Memory B cell (primary cell): ENCODE measurements at places on chromosomes 6 and 20.

- DNase-seq = peak; percentile 81
- no peaks in the 10 kb centered on the region for H3K27me3 ChIP-seq
- H3K4me3 ChIP-seq = peak within 1 kb of the TSS; percentile 97
Measured at GRCh38 chr6:20534295-20535262, at the start of gene CDKAL1. Gene CDKAL1 (plus strand): TSS chr6:20534457. CDS start chr6:20546351, 11,894 bp downstream.

GRCh38 chr6:98107801-98108200 is 726.6 kb upstream of the POU3F2 start:
- H3K4me1 ChIP-seq = no peaks in the 10 kb centered on the region
- DNase-seq = no peak
- no peak overlapping the region for H3K4me3 ChIP-seq
- no peaks in the 10 kb centered on the region for H3K27me3 ChIP-seq
- H3K36me3 ChIP-seq = no peaks in the 10 kb centered on the region

DNA sequence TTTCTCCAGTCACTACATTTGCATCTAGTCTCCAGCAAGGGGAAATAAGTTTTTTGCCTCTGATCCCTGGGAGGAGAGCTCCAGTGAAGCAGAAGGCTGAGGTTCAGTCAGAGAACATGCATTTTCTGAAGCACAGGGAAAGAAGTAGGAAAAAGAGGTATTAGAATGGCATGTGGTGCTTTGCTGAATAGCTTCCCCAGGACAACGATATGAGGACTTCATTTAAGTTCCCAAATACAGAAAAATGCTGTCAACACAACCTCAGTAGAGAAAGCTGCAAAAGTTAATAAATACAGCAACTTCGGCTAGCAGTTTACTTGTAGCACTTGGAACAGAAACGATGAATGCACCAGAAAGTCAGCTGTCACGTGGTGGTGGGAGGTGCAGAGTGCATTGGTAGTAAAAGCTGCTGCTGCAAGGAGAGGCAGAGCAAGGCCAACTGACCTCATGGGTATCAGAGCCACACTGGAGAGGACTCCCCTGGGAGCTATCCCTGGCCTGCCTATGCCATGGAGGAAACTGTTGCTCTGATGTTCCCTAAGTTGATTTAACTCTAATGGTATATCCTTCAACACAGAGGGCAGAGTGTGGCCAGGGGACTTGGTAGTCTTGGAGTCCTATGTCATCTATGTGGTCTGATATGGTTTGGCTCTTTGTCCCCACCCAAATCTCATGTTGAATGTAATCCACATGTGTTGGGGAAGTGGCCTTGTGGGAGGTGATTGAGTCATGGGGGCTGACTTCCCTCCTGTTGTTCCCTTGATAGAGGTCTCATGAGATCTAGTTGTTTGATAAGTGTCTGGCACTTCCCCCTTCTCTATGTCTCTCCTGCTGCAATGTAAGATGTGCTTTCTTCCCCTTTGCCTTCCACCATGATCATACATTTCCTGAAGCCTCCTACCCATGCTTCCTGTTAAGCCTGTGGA is 85.9 kb downstream of the ADTRP start:
- H3K27ac ChIP-seq = no peak overlapping the region
- H3K27me3 ChIP-seq = peaks cover 6% of the 10 kb centered on the region
- DNase-seq = no peak
- H3K4me3 ChIP-seq = peak overlapping the region; percentile 41
- H3K4me1 ChIP-seq = peaks cover 9% of the 10 kb centered on the region

DNA sequence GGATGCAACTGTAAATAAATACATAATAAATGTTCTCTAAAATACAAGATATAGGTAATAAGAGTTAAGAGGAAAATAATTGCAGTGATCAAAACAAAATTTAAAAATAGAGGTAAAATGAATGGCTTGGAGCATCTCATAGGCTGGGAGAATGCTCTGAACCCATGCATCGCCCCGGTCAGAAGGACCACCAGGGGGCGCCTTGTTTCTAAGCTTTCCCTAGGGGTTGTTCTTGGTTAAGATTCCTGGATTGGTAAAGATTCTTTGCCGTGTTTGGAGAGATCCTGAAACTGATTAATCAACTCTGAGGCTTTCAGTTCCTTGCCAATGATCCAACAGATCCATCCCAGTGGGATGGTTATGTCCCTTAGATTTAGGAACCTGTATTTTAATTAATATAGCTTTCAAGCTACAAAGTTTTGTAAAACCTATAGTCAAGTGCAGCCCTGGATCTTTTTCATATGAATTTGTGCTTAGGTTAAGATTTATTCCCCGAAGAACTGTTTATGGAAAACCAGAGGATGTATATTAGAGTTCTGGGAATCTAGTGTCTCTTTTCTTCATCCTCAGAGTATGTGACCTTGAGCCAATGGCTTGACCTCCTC is 45.3 kb upstream of the PRELID3B start:
- no peaks in the 10 kb centered on the region for H3K36me3 ChIP-seq
- H3K4me1 ChIP-seq = no peaks in the 10 kb centered on the region
- no peak overlapping the region for H3K4me3 ChIP-seq
- H3K27me3 ChIP-seq = peaks cover 9% of the 10 kb centered on the region
- DNase-seq = peak; percentile 83

GRCh38 chr6:24822696-24823095 is 24.0 kb upstream of the ARMH2 start:
- H3K36me3 ChIP-seq = peaks cover 37% of the 10 kb centered on the region
- no peaks in the 10 kb centered on the region for H3K27me3 ChIP-seq
- H3K4me3 ChIP-seq = no peak overlapping the region

GRCh38 chr20:57388953-57389694 is 2.1 kb upstream of the RBM38 start:
- no peaks in the 10 kb centered on the region for H3K27me3 ChIP-seq
- peaks cover 24% of the 10 kb centered on the region for H3K4me1 ChIP-seq
- H3K27ac ChIP-seq = peak overlapping the region; percentile 99
- DNase-seq = no peak
- H3K36me3 ChIP-seq = peaks cover 15% of the 10 kb centered on the region

DNA sequence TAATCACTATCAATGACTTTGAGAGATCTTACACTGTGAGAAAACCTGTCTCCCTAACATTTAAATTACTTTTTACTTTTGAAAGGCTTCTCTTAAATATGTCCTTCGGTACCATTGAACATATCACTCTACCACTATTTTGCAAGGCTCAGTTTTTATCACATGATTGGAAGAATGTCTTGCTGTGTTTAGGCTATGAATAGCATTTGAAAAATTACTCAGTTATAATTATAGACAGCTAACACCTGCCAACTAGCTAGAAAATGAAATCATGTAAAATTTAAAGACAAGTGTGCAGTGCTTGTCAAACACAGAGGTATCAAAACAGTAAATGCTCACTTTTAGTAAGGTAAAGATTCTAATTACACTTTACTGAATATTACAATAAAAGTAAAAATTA is 11.0 kb downstream of the SESN1 start:
- DNase-seq = no peak
- no peak overlapping the region for H3K4me3 ChIP-seq
- peaks cover 2% of the 10 kb centered on the region for H3K4me1 ChIP-seq
- H3K27ac ChIP-seq = no peak overlapping the region
- H3K36me3 ChIP-seq = no peaks in the 10 kb centered on the region
- no peaks in the 10 kb centered on the region for H3K27me3 ChIP-seq

DNA sequence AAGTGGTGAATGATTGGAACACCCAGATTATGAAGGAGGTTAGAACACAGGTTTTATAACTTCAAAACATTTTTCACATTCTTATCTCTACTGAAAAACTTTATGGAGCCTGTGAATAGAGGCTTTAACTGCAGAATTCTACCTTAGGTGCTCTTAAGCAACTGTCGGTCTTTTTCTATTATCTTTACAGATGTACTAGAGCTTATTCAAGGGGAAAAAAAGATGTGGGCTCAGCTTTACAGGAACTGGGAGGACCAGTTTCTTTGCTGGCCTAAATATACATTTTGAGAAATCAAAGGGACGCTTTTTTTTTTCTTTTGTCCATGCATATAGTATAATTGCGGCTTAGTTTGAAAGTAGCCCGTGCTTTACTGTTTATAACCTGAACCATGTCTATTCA is 58.9 kb downstream of the UST start:
- no peak overlapping the region for H3K4me3 ChIP-seq
- H3K4me1 ChIP-seq = peaks cover 41% of the 10 kb centered on the region
- DNase-seq = no peak

DNA sequence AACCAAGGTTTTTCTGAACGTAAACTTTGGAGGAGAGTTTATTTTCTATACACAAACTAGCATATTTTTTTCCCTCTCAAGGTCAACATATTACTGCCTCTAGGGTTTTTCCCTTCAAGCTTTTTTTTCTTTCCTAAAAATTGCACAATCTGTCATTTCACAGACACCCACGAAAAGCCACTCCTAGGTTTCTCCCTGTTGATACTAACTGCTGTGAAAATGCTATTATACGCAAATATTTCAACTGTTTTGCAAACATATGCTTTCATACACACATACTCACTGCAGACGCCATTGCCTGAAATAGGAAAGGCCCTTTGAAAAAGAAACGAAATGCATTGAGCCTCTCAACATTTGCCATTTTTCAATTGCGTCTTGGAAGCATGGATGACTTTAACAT is 333.0 kb downstream of the CD83 start:
- H3K36me3 ChIP-seq = peaks cover 15% of the 10 kb centered on the region
- H3K4me1 ChIP-seq = peaks cover 4% of the 10 kb centered on the region
- H3K4me3 ChIP-seq = no peak overlapping the region
- no peak for DNase-seq
- H3K27me3 ChIP-seq = no peaks in the 10 kb centered on the region

DNA sequence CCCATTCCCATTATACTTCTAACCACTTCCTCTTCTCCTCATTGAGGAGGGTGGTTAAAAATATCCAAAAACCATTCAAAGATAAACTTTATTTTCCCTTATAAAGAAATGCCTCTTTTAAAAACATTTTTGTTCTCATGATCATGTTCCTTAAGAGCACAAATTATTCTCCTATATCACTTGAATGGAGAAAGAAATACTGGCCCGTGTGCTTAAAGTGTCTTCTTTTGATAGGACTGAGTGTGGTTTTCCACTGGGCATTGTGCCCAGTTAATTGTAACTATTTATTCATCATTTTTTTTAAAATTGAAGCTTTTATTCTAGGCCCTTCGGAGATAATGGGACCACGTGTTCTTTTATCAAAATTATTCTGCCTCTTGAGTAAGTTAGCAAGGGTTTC is 871.5 kb downstream of the QKI start:
- no peaks in the 10 kb centered on the region for H3K4me1 ChIP-seq
- no peak for DNase-seq
- H3K27ac ChIP-seq = no peak overlapping the region
- no peaks in the 10 kb centered on the region for H3K36me3 ChIP-seq
- peaks cover 3% of the 10 kb centered on the region for H3K27me3 ChIP-seq

- H3K36me3 ChIP-seq = peaks cover 3% of the 10 kb centered on the region
- peaks cover 8% of the 10 kb centered on the region for H3K4me1 ChIP-seq
- no peak overlapping the region for H3K27ac ChIP-seq
- H3K27me3 ChIP-seq = no peaks in the 10 kb centered on the region
- no peak for DNase-seq
- no peak overlapping the region for H3K4me3 ChIP-seq
Measured at GRCh38 chr6:107800564-107801164, 23.4 kb downstream of the SCML4 start.

GRCh38 chr20:39660226-39660625 is 698.1 kb downstream of the DHX35 start:
- no peak overlapping the region for H3K4me3 ChIP-seq
- no peaks in the 10 kb centered on the region for H3K36me3 ChIP-seq
- H3K27ac ChIP-seq = no peak overlapping the region
- peaks cover 9% of the 10 kb centered on the region for H3K4me1 ChIP-seq
- DNase-seq = no peak
- H3K27me3 ChIP-seq = peaks cover under 1% of the 10 kb centered on the region

- H3K27ac ChIP-seq = no peak overlapping the region
- peaks cover 16% of the 10 kb centered on the region for H3K4me1 ChIP-seq
- H3K27me3 ChIP-seq = peaks cover 13% of the 10 kb centered on the region
- no peaks in the 10 kb centered on the region for H3K36me3 ChIP-seq
Measured at GRCh38 chr6:125753218-125753936, 3.9 kb downstream of the HEY2 start.

GRCh38 chr6:31690231-31691077 is 9.6 kb upstream of the LY6G5C start:
- H3K27me3 ChIP-seq = no peaks in the 10 kb centered on the region
- DNase-seq = no peak
- H3K4me1 ChIP-seq = peaks cover 23% of the 10 kb centered on the region
- H3K36me3 ChIP-seq = peaks cover 22% of the 10 kb centered on the region
- H3K27ac ChIP-seq = peak overlapping the region; percentile 56

DNA sequence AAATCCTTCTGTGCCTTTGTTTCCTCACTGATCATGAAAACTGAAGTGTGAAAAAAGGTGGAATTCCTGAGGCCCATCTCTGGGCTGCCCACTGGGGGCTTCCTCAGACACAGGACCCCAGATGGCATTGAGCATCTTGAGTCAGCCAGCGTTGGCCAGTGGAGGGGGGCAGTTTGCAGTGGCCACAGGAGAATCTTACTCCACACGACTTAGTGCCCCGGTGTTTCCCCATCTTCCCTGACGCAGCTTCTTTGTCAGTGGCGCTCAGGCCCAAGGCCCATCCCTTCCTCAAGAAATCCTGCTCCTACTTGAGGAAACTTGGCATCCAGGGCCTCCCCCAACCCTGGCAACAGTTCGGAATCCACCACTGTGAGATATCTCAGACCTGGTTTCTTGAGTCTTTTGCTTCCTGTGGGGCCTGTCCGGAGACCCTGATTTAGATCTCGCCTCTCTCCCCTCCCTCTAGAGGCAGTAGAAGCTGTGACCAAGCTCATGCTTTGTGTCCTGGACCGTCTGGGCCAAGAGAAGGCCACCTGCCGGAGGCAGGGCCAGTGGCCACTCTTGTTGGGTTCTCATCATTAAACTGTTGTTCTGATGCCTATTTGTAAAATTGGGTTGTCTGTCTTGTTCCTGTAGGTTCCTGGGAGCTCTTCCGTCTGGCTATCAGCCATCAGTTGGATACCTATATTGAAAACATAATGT is 20.2 kb upstream of the DLGAP4 start:
- no peak overlapping the region for H3K27ac ChIP-seq
- H3K27me3 ChIP-seq = peaks cover 11% of the 10 kb centered on the region
- no peak for DNase-seq
- H3K36me3 ChIP-seq = no peaks in the 10 kb centered on the region

GRCh38 chr6:108777536-108777935 is 70.7 kb upstream of the ARMC2 start:
- H3K4me3 ChIP-seq = no peak overlapping the region
- H3K4me1 ChIP-seq = peaks cover 23% of the 10 kb centered on the region
- peaks cover 2% of the 10 kb centered on the region for H3K27me3 ChIP-seq
- no peak for DNase-seq

- H3K4me1 ChIP-seq = no peaks in the 10 kb centered on the region
- no peak overlapping the region for H3K27ac ChIP-seq
- H3K27me3 ChIP-seq = peaks cover 2% of the 10 kb centered on the region
Measured at GRCh38 chr6:21305893-21306332, 287.6 kb upstream of the SOX4 start.
